ENCODE measurements at places on chromosomes 4 and X.

DNA sequence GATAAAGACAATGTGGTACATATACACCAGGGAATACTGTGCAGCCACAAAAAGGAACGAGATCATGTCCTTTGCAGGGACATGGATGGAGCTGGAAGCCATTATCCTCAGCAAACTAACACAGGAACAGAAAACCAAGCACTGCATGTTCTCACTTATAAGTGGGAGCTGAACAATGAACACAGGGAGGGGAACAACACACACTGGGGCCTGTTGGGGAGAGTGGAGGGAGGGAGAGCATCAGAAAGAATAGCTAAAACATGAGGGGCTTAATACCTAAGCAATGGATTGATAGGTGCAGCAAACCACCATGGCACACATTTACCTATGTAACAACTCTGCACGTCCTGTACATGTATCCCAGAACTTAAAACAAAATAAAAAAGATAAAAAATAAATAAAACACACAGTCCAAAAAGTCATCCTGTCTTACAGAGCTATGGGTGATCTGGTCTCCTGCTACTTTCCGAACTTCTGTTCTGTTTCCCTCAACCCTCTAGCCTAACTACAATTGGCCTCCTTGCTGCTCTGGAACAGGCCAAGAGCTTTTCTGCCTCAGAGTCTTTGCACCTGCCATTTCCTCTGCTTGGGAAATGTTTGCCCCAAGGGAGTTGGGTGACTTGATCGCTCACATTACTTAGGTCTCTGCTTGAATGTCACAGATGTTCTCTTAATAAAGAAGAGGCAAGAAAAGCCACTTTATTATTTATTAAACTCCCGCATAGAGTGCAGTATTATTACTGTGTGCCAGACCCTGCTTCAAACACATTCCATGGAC, 1.1 kb upstream of the CD38 start:
- peak; percentile 25 for DNase-seq

GRCh38 chr4:24544208-24544988, 40.0 kb downstream of the DHX15 start:
- DNase-seq: no peak

GRCh38 chr4:113293674-113294073, 244.2 kb downstream of the ANK2 start:
- no peak for DNase-seq

DNA sequence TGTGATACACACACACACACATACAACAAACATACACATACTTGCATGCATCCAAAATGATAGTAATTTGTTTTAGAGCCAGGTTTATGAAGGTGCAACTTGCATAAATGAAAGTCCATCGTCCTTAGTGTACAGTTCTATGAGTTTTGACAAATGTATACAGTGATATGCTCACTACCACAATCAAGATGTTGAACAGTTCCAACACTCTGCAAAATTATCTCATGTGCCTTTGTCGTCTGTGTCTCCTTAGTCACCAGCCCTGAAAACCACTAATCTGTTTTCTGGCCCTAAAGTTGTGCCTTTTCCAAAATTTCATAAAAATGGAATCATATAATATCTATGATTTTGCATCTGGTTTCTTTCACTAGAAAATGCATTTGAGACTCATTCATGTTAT, 67.8 kb upstream of the ANXA3 start:
- no peak for DNase-seq

DNA sequence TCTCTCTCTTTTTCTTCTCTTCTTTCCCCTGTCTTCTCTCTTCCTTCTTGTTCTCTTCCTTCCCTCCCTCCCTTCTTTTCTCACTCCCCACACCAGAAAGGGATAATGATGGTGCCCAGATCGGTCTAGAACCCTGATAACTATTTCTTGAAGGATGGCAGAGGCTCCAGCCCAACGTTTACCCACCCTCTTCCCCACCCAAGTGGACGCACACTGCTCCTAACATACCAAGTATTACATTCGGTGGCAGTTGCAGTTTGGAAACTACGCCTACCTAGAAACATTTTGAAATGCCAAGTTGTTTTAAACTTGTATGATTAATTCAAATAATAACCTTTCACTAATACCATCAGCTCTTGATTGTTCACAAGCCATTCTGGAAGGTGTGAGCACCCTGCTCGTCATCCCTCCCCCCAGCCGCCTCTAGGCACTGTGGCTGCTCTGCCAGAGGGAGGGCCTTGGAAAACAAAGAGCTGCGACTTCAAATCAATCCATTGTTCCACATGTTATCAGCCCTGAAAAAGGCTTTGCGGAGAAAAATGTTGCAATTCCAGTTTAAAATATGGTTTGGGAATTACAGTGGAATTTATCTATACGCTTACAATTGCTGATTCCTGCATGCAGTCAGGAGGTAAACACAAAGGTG, 1017.5 kb upstream of the TENM3 start:
- no peak for DNase-seq

GRCh38 chr4:28351826-28352225, 1491.2 kb downstream of the STIM2 start:
- no peak for DNase-seq

DNA sequence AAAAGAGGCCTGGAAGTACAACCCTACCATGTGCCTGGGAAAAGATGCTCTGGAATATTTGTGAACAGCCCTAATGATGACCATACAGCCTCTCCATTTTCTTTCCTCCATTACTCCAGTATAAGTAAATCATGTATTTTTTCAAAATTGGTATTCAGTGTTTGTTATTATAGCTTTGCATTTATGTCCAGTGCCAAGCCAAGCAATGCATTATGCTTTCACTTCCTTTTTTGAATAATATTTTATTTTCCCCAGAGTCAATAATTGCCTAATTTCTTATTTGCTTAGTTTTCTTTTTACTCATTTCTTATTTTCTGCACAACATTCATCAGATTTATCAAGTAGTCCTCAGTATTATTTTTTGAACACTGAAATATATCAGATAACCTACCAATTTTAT, 49.3 kb upstream of the EOLA2 start:
- no peak for DNase-seq

DNA sequence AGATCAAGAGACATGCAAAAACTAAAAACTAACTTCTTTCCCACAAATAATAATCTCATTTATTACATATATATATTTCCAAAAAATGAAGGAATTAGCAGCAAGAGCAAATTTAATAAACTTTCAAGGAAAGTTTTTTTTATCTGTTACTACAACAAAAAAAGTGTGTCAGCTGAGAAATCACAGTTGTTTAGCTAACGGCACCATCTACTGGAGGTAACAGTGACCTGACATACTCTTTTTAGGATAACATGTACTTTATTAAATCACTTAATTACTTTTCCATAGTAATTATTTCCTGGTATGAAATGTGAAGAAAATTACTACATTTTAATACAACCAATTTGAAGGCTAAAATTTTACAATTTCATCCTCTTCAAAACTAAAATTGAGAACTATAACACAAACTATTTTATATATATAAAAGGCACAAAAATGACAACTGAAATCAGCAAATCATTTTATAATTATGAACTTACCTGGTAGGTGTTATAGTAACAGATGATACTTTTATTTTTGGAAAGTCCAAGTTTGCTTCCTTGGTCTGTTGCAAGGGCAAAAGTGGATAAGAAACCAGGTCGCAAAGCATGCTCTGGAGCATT, 9.1 kb downstream of the LAMTOR3 start:
- DNase-seq: peak; percentile 31

- DNase-seq: no peak
Observed at GRCh38 chr4:5982156-5982973, 35.9 kb downstream of the C4orf50 start.

- DNase-seq: no peak
Observed at GRCh38 chrX:94600077-94600476, 926.1 kb downstream of the FAM133A start.

DNA sequence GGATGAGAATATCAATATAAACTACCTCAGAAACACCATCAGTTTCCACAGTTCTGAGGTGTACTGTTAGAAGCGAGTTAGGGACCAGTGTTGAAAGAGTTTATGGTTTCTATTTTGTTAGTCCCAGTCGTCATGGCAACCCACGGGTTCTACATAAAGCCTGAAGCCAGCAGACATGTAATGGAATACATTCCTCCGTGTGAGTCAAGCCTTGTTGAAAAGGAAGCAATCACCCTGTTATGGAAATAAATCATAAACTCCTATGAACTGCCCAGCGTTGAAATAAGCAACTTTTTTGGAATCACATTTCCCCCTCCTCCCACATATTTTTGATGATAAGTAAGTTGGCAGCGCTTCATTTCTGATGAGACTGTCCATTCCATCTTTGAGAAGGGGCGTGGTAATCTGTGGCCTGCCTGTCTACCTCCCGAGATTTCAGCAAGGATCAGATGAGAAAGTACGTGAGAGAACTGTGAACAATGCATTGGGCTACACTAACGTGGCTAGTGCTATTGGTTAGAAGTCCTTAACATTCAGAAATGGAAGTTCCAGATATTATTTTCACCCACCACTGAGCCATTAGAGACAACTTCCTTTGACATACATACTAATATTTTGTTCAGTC, 40.4 kb upstream of the PDHA1 start:
- no peak for DNase-seq

GRCh38 chr4:90027565-90027964, 99.6 kb upstream of the CCSER1 start:
- DNase-seq: peak; percentile 51

GRCh38 chr4:120355881-120356280, 289.2 kb upstream of the MAD2L1 start:
- DNase-seq: no peak

GRCh38 chr4:168667376-168667775, 170.5 kb downstream of the PALLD start:
- no peak for DNase-seq

DNA sequence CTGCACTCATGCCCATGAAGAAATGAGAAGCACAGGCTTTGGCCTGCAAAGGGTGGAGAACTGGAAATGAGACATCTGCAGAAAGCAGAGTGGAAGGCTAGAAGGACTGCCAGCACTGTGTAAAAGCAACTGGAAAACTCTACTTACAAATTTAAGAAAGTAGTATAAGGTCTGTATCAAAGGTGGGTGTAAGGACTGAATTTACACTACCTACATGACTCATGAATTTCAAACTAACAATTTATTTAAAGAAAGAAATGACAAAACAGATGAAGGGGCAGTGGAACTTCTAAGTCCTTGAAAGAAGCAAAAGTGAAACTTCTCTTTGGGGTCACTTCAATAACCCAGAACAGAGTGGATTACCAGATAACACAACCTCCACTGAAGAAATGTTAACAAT, 71.2 kb downstream of the SLC10A7 start:
- DNase-seq: no peak

DNA sequence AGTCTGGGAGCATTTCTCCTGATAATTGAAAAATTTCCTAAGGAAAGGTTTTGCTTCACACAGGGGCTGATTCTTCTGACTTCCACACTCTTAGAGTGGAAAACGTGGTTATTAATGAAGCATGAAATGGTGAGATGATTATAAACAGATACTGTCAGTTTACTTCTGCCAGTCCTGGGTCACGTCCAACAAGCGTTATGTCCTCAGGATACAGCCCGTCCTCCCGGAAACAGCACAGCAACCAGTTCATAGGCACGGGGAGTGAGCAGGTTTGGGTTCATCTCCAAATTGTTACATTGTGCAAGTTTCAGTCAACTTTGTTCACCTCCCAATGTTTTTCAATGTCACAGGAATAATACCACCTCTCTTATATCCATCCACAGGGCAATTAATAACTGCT, 98.8 kb downstream of the NPNT start:
- DNase-seq: no peak

DNA sequence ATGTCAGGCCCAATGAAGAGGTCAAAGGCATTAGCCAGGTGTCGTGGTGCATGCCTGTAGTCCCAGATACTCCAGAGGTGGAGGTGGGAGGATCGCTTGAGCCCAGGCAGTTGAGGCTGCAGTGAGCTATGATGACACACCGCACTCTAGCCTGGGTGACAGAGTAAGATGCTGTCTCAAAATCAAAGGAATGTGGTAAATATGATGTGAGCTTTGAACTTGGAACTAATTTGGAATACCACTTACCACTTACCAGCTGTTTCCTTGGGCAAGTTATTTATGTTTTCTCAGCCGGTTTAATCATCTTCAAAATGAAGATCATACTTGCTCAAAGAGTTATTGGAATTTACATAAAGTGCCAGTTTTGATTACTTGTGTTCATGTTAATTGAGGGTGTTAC, 23.8 kb upstream of the SEPSECS start:
- no peak for DNase-seq

DNA sequence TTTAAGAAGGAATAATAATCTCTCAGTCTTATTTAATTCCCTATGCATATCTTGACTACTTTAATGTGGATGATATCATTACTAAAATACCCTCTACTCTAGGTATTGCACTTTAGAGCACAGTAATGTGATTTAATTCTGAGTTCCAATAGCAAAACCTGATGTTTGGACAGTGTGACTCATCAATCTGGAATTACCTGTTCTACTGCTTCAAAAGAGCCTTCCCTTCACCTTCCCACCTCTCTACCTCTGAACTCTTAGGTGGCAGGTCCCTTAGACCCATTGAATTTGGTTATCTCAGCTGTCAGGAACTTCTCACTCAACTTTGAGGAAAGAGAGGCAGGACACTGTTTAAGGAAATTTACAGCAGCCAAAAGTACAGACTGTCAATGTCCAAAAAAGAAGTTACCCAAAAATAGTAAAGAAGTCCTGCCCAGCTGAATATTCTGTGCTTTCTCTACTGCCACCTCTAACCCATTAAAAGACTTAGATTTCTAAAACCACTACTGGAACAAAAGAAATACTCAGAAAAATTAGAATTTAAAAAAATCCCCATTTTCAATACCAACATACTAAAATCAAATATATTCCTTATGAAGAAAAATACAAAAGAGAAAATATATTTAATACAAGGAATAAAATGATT, 123.1 kb upstream of the GPM6A start:
- no peak for DNase-seq

GRCh38 chr4:188107931-188108843, 1.2 kb downstream of the TRIML2 start:
- no peak for DNase-seq

DNA sequence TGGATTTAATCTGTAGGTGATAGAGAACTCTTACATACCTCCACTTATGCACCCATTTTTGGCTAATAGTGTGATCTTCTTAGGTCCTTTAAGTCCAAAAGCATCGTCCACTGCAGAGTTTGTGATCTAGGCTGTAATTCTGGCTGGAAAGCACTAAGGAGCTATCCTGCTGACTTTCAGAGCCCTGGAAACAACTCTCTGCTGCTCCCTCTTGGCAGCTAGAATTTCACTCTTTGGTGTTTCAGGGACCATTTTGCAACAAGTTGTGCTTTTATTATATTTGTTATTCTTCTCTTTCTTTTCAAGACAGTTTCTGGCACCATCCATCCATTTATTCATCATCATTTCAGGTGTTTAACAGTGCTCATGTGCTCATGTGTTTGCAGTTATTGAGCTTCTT, 130.0 kb downstream of the RBM46 start:
- no peak for DNase-seq

DNA sequence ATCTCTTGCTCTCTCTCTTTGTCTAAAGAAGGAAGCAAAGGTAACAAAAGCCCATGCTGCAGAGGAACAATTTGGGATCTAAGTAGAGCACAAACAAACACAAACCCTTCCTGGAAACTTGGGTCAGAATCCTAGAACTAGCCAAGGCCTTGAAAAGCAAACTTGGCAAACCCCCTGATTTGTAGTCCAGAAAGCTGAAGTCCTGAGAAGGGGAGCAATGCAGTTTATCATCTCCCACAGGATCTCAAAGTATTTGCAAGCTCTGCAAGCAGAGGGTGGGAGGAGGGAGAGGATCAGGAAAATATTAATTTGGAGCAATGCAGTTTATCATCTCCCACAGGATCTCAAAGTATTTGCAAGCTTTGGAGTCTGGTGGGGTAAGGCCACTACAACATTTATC, 379.5 kb upstream of the FGF13 start:
- DNase-seq: no peak

Data from naive B cell (primary cell).